ENCODE measurements at places on chromosomes 12 and 14.

- DNase-seq: no peak
Observed at GRCh38 chr12:15435597-15435996, 113.3 kb downstream of the PTPRO start.

DNA sequence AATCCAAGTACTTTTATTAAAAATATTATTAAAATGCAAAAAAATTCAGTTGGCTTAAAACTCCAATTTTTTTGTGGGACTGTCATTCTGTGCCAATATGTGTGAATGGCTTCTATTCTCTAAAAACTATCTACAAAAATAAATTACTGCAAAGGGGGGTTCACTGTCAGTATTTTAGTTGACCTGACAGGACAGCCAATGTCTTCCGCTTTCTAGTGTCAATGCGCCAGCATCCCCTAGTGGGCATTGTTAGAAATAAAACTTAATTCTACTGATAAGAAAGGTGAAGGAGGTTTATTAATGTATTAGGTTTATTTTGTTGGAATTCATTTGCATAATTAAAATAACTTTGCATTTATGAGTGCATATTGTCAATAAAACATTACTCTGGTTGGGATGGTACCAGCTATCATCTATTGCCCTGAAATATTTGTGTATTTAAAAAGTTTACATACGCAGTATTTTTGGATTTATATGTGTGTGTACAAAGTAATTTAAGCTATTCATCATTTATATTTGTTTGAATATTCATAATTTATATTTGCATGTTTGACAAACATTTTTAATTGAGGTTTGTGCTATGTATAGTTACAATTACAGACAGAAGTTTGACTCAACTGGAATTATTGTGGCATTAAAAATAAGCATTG lies 527.2 kb downstream of the FLRT2 start:
- peak; percentile 53 for DNase-seq

DNA sequence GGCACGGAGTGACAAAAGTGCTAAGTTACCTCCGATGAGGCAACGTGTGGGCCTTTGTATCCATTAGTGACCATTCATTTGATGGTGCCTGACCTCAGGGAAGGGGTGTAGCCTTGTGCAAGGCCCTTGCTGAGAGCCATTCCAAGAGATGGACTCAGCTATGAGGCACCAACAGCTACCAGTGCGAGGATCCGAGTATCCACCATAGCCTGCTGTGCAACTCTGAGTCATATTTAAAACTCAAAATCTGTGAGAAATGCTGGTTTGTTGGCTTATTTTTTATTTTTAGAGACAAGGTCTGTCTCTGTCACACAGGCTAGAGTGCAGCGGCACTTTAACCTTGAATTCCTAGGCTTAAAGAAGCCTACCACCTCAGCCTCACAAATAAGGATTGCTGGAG lies 25.1 kb upstream of the WNK1 start:
- DNase-seq: no peak

DNA sequence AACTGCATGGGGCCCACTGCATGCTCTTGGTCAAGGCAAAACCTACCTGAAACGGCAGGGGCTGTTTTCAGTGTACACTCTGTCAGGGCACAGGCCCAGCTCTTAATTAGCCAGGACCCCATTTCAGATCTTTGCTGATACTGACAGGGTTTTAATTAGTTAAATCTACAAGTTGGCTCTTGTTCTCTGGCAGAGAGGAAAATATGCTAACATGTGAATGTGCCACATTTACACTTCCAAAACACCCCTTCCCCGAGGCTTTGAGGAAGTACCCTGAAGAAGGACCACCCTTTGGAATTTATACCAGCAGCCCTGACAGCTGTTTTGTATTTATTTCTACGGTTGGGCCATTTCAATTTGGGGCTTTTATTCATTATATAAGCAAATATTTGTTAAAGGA lies 66.3 kb downstream of the OTX2 start:
- peak; percentile 47 for DNase-seq

GRCh38 chr12:68069275-68069674 lies 80.0 kb downstream of the IFNG-AS1 start:
- no peak for DNase-seq

- no peak for DNase-seq
Observed at GRCh38 chr14:68628605-68629310, 164.1 kb downstream of the ZFP36L1 start.

DNA sequence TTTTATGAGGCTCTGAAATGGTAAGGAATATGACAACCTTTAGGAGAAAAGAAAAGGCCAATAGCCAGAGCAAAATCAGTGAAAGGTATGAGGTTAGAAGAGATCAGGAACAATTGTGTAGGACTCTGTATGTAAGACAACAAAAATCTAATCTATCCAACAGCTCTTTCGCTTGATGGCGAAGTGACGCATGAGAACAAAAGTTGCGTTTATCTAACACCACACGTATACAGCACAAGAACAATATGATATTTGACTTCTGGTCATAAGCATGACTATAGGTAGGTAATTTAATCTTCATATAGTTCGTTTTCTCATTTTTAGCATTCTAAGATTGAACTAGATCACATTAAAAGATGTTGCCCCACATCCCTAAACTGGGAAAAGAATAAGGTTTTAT lies 1.5 kb downstream of the CLECL1 start:
- no peak for DNase-seq

DNA sequence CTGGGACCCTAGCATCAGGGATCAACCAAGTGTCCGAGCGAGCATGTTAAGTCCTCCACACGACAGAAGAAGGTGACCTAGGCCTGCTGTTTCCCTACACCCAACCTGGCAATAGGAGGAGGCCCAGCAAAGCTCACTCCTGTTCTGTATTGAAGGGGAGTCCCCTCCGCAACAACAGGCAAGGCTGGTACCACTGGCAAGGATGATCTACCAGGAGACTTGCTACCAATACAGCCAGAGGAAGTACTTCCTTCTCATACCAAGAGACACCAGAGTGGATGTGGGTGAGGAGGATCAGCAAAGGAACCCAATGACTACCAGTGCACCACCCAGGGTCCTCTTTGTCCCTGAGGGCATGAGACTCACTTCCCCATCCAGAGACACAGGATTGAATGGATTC lies 4.9 kb downstream of the KLRC1 start:
- DNase-seq: no peak

- peak; percentile 89 for DNase-seq
Observed at GRCh38 chr14:51873221-51873893, 12.9 kb downstream of the GNG2 start.

GRCh38 chr12:4957761-4958160 lies 48.1 kb downstream of the KCNA1 start:
- no peak for DNase-seq

- DNase-seq: no peak
Observed at GRCh38 chr12:99154216-99154982, 493.2 kb upstream of the GARIN6 start.

DNA sequence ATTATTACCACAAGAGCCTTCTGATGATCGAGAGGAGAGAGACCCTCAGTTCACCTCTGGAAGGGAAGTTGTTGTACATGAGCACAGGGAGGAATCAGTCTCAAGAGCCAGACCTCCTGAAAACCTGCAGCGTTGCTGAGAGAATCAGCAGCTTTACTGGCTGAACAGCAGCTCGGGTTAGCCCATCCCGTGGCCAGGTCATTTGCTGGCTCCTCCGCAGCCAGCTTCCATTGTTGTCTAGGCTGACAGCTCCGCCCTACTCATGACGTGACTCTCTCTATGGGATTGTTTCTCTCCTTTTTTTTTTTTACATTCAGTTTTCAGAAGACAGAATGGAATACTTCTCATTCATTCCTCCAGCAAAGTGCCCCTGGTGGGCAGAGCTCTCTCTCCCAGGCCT lies 69.9 kb downstream of the TGFB3 start:
- no peak for DNase-seq

DNA sequence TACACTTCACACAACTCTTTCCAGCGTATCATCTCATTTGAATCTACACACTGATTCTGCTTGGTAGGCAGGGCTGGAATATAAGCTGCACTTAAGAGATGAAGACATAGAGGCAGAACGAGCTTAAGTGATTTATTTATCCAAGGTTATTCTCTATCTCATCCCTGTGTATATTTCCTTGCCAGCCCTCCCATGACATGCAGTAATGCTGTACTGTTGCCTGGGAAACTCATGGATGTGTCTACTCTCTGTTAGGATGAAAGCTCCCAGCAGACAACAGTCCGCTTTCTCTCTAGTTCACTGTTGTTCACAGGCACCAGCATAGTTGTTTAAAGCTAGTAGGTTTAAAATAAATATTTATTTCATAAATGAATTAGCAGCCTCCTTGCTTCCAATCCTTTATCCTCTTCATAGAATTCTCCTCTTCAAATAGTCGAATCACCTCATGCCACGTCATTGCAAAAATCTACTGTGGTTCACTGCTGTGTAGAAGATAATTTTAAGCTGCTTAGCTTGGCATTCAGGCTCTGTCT lies 25.4 kb downstream of the FGF6 start:
- no peak for DNase-seq

DNA sequence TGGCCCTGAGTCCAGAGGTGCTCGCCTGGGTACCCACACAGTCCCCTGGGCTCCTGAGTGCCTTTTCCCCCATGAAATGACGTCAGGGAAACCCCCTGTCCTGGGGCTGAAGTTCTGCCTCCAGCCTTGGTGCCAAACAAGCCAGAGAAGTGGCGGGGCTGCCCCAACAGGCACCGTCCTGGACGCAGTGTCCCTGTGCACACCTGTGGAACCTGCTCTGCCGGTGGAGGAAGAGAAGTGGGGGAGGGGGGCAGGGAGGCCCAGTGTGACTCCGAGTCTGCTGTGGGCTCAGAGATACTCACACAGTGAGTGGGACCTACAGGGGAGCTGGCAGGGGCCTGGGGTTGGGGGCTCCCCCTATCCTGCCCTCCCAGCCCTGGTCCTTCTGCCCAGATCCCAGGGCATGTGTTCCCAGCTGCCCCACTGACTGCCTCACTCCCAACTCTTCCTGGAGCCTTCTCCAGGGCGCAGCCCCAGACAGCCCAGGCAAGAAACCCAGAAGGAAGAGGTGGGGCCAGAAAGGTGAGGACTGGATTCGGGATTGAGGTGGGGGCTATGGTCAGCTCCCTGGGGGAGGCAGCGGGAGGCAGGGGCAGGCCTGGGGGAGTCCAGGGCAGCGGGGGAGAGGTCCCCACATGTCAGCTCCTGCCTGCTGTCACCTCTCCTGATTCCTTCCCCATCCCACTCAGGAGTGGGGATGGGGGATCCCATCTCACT lies 24.7 kb downstream of the CCDC85C start:
- DNase-seq: no peak

GRCh38 chr12:67161322-67161918 lies 107.7 kb upstream of the CAND1 start:
- DNase-seq: peak; percentile 43

DNA sequence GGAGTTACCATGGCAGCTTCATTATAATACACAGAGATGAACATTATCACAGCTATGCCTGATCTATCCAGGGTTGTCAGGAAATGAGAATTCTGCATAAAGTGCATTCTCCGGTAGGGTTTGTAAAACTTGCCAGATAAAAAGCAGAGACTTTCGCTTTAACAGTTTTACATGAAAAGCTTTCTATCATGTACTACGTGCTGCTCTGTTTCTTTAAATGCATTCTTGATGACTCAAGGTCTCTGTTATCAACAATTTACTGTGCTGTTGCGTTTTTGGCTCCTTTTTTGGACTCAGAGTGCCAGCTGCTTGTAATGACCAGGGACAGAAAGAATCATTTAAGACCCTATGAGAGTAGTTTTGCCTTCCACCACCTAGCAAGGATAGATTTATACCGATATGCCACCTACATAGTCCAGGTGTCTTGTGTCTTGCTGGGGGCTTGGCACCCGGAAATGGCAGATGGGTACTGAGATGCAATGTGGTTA lies 371.2 kb downstream of the BTG1 start:
- no peak for DNase-seq

- no peak for DNase-seq
Observed at GRCh38 chr14:78340250-78340649, 170.1 kb downstream of the NRXN3 start.

- DNase-seq: no peak
Observed at GRCh38 chr14:100604121-100604501, 16.9 kb upstream of the BEGAIN start.

DNA sequence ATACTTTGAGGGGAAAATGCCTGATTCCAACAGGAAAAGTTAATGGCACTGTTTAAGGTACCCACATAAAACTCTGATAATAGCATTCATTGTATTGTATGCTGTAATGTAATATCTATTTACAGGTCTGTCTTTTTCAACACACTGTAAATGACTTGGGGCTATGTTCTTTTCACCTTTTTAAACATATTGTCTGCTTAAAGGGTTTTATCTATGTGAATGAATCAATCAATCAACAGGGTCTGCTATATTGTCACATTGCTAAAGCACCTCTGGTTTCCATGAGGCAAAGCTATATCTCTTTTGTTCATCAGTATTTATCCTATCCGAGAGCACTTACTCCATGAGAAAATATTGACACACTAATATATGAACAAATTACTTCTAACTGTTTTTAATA lies 288.0 kb downstream of the SLC6A15 start:
- DNase-seq: peak; percentile 18

GRCh38 chr12:57838594-57839302 lies 7.8 kb downstream of the CTDSP2 start:
- DNase-seq: no peak

DNA sequence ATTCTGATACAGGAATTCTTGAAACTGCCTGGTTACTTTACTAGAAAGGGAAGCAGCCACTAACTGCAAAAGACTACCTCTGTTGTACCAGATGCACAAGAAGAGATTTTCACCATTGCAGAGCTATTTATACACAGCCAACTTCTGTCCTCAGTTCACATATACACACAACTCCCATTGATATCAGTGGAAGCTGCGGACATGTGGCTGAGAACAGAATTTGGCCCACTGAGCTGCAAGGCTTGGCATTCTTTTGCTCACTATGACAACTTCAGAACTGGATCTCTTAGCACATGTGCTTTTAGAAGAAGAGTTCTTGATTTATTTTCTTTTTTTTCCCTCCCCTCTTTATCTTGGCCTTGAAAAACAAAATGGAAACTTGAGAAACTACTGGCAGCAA lies 28.3 kb downstream of the PTPRO start:
- no peak for DNase-seq

DNA sequence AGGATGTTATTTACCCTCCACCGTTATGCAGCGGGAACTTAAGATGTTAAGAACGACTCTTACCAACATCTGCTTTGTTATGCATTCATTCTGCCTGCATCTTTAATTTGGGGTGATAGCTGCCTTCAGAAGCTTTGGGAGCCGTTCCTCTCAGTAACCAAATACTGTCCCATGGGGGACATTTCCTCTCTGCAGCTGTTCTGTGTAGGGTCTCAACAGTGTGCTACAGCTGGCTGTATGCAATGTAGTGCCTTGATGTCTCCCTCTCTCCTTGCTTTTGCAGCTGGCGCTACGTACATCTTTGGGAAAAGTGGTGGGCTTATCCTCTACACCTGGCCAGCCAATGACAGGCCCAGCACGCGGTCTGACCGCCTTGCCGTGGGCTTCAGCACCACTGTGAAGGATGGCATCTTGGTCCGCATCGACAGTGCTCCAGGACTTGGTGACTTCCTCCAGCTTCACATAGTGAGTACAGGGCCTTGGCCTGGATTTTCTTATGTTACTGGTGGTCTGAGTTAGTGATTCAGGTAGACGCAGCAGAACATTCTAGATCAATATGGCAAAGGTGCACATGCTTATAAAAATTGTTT lies 744.3 kb downstream of the DIO2 start:
- DNase-seq: no peak

Measured in NCI-H2081 (cell line).